NCI-H2171 treated with DMSO at 0.1 percent for 48 hours (cell line): ENCODE measurements at places on chromosomes 4 and X.

- DNase-seq: no peak
Observed at GRCh38 chr4:105991726-105992125, 96.5 kb downstream of the NPNT start.

DNA sequence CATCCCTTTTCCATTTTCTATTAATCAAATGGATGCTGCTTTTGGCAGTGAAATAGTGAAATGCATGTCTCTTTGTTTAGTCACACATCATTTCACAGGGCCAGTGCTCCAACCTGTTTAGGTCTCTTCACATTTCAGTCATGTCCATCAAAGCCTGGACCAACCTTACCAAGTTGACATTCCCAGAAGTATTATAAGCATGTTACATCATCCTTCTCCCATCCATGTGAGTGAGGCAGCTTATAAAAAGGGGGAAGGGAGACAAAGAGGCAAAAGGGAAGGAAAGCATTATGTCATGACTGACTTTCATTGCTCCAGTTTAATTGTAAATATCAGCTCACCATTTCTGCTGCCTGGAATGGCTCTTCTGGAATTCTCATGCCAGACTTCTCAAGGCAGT is 94.4 kb downstream of the NWD2 start:
- no peak for DNase-seq

GRCh38 chr4:148778980-148779675 is 336.9 kb upstream of the NR3C2 start:
- DNase-seq: no peak

DNA sequence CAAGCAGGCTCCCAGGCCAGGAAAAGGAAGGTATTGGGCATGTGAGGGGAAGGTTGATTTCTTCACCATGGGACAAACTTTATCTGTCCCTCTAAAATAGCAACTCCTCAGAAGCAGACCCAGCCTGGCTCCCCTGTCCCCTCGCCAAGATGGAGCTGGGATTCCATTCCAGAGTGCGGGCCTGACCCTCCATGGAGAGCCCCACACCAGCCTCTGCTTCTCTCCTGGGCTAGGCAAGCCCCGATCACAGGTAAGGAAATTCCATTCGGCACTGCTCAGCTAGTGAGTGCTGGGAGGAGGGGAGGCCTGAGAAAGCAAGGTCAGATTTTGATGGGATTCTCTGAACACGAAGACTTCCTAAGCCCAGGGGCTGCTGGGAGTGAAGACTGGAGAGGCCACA is 98.4 kb downstream of the EFNB1 start:
- DNase-seq: no peak

GRCh38 chr4:144687466-144687865 is 41.5 kb downstream of the HHIP start:
- DNase-seq: no peak
